Lung microvascular endothelial cell (primary cell): ENCODE measurements at places on chromosomes 12 and 14. TPM values are rescaled to one million over a fixed set of nuclear protein-coding genes. Genes with fewer than 3 reads are reported as not detected.

PEX5 gene
- total RNA-seq: 22.2 and 23.5 TPM in 2 replicates

SLCO1C1 gene
- not detected in 2 replicates for total RNA-seq

CLEC1B gene
- total RNA-seq: not detected in 2 replicates

TNS2 gene
- total RNA-seq: 15.9 and 18.3 TPM in 2 replicates

HHIPL1 gene
- total RNA-seq: 0.79 and 1.1 TPM in 2 replicates

PROX2 gene
- total RNA-seq: not detected in 2 replicates

DPPA3 gene
- not detected in 2 replicates for total RNA-seq

SLC6A13 gene
- total RNA-seq: not detected in 2 replicates

ALDH1L2 gene
- 0.20 and 0.22 TPM in 2 replicates for total RNA-seq

RND1 gene
- total RNA-seq: 1.4 and 3.5 TPM in 2 replicates

DNA sequence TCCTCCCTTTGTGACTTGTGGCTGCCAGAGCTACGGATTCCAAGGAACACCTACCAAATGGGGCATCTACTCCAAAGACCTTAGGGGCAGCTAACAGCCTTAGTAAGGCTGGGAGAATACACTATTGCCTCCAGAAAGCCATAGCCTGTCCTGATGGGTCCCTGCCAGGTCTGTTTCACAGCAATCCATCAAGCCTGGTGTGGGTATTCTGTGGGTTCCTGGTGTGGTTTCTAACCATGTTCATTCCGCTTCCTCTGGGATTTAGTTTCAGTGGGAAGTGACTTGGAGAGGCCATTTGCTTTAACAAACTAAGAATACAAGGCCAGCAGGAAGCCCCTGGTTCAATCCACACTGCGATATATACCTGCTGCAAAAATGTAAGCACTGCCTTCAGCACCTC lies 220.5 kb downstream of the FOXN3 start:
- no peak for DNase-seq

- DNase-seq: no peak
These were observed 181.9 kb downstream of the NUAK1 start for GRCh38 chr12:105956662-105957457.

- DNase-seq: no peak
These were observed 139.4 kb upstream of the CDKN3 start for GRCh38 chr14:54257424-54257823.

DNA sequence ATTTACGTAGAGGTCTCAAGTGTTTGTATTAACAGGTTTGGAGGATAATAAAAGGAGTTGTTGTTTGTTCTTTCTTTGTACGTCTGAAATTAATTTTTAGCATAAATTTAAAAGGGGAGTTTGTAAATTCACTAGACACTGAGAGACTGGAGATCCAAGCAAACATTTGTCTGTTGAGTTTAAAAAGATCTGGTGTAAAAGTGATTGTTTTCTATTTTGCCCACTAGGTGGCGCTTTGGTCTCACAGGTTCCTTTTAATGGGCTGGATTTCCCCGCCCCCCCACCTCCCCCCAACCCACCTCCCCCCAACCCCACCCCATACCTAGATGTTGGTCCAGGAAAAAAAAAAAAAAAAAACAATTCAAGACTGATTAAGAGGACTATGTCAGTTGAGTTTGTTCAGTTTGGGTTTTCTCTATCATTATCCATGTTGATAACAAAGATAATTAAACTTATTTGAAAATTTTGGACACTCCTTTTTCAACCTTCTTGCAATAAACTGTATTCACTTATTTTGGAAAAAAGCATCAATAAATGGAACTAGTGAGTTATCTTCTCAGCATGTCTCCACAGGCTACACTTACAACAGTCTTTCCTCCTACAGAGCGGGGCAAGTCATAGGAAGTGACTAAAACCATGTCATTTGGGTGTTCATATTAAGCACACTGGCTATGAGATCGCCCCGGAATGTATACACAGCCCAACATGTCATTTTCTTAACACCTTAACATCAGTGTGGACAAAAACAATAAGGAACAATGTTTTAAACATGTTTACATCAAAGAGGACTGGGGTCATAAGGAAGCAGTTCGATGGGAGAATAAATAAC lies 841.1 kb downstream of the NRXN3 start:
- DNase-seq: peak; percentile 65

DNA sequence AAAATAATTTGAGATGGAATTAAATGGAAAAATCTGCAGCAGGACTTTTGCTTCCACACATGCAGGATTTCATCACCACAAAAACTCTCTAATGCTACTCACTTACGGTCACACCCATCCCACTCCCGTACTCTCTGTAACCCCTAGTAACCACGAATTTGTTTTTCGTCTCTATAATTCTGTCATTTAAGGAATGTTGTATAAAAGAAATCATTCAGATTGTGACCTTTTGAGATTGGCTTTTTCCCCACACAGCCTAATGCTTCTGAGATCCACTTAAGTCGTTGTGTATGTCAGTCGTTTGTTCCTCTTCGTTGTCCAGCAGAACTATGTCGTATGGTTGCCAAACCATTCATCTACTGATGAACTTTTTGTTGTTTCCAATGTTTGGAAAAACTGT lies 19.8 kb upstream of the PZP start:
- no peak for DNase-seq

DNA sequence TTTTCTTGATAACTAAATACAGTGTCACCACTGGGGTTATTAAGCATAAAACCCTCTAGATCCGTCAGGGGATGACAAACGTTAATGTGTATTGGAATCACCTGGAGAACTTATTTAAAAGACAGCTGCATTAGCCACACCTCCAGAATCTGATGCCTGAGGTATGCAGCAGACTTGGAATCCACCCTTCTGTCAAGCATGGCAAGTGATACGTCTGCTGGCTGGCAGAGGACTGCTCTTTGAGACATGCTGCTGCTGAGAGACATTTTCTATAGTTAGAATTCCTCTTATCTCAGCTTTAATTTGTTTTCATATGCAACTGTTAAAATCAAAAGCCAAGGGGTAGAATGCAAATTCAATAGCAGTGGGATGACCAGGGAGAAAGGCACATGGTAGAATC lies 496.3 kb downstream of the NELL2 start:
- no peak for DNase-seq

GRCh38 chr14:57293866-57294837 lies 25.4 kb downstream of the AP5M1 start:
- peak; percentile 53 for DNase-seq
